ENCODE measurements at places on chromosomes 13 and 19.

- DNase-seq = no peak
These were observed 2.1 kb downstream of the ACTN4 start for GRCh38 chr19:38649305-38650171.

DNA sequence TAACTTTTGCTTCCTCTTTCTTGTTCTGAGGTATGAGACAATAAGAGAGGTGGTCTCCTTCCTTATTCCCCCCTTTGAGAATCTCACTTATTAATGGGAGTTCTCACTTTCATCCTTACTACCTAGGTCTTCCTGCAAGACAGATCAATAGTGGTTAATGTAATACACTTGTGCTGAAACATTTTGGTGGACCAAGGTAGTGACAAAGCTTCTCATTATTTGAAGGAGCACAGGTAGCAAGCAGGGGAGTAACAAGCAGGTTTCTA lies 17.9 kb downstream of the ZNF700 start:
- DNase-seq = no peak

- no peak for DNase-seq
These were observed 23.9 kb downstream of the PIBF1 start for GRCh38 chr13:72805676-72806346.

DNA sequence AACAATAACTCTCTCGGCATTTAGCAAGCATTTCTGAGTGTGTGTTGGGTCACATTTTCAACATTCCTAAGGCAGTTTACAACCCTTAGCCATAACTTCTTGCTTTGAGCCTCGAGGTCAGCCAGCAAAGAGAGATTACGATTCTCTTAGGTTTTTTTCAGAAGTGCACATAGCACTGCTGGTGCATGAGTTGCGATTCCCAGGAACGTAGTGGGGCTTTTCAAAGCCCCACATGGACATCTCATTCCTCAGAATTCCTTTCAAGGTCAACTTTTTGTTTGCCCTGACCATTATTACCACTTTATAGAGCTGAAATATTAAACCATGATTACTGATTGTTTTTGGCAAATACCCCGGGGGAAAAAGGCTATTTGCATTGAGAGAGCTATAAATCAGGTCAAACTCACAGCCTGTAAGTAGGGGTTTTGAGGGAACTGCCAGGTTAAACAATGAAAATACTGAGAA lies 705.3 kb downstream of the GPC5 start:
- no peak for DNase-seq

- DNase-seq = no peak
These were observed 99.0 kb downstream of the ARHGEF7 start for GRCh38 chr13:111213964-111214726.

DNA sequence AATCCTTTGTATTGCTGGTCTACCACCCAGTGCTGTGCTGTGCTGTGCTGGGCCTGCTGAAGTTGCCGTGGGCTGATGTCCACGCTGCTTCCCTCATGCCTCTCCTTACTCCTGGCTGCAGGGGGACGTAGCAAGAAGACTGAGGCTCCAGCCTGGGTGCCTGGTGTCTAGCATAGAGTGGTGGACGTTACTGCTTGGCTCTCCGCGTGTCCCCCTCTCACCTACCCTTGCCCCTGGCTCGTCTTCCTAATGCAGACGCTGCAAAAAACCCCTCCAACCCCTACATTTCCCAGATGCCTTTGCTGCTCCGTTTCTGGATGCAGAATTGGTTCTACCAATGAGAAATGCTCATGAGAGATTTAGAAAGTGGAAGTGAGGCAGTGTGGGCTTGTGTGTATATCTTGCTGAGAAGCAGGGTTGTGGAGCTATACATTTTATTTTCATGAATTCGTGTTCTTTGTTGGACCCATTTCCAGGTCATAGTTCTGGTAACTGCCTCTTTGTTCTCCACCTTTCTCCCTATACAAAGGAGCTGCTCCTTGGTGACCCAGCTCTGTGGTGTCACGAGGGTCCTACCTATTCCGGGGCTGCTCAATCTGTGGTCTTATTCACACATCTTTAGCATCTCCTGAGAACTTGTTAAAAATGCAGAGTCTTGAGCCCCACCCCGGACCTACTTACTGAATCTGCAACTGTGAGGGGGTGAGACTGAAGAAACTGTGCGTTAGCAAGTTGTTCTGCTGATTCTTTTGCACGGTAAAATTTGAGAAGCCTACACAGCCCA lies 7.9 kb upstream of the DENND1C start:
- DNase-seq = no peak

DNA sequence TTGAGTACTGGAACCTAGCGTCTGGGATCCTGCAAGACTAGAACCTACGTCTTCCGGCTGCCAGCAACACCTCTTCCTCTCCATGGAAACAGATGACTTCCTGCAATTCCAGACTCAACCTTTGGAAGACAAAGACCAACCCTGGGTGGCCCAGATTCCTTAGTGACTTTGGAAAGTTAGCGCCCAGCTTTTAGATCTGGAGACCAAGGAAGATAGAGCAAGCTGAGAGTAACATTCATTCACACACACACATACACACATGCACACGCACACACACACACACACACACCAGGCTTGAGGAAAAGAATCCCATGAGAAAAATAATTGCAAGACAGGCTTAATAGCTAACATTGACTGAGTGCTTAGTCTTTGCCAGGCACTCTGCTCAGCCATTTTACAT lies 788.9 kb downstream of the UQCRFS1 start:
- no peak for DNase-seq

GRCh38 chr13:32205431-32206096 lies 109.6 kb downstream of the ZAR1L start:
- no peak for DNase-seq

DNA sequence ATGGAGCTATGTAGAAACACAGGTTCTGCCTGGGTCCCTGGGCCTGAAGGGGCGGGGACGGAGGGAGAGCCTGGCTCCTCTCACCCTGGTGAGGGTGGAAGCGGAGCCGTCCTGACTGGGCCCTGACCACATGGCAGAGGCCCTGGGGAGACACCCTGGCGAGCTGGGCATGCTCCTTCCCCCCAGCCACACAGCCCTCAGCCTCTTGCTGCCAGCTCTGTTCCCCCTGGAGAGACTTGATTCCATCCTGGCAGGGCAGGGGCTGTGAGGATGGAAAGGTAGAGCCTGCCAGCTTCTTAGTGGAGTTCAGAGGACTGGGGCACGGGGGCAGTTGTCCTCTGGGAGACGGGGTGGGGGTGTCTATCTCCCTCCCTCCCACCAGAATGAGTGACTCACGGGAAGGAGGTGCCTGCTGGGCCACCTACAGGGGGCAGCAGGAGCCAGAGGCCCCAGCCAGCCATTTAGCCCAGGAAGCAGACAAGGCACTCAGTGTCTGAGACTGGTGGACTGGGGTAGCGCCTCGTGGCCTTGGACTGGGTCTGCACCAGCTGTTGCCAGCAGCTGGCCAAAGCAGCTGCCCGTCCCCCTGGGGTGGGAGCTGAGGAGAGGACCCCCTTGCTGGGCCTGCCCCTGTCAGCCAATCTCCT lies 22.8 kb upstream of the RNF17 start:
- no peak for DNase-seq

- peak; percentile 100 for DNase-seq
These were observed 770 bp downstream of the SERTAD3 start for GRCh38 chr19:40443131-40443999.

DNA sequence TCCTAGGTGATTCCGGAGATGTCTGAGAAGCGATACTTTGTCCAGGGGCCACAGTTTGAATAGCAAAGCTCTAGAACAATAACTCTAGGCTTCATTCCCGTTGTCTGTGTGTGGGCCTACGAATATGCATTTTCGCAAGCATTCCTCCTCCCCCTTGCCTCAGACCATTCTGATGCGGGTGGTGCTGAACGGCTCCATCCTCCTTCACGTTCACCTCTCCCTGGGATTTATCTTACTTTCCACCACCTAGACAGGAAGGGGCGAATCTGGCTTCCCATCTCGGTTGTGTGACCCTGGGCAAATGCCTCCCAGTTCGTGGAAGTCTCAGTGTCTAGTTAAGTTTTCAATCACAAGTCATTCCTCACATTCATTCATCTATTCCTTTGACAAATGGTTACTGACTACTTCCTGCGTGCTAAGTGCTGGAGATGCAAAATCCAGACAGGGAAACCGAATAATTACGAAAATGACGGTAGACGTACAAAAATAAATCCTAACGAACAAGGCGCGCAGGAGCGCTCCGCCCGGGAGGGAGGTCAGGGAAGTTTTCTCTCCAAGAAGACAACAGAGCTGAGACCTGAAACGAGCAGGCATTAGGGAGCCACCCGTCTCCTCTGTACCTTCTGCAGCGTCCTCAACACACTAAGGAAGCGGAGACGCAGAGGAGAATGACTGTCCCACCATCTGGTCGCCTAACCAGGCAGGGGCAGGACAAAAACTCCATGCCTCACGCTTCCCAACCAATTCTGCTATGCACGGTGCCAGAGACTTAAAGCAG lies 1.3 kb upstream of the CNOT3 start:
- no peak for DNase-seq

DNA sequence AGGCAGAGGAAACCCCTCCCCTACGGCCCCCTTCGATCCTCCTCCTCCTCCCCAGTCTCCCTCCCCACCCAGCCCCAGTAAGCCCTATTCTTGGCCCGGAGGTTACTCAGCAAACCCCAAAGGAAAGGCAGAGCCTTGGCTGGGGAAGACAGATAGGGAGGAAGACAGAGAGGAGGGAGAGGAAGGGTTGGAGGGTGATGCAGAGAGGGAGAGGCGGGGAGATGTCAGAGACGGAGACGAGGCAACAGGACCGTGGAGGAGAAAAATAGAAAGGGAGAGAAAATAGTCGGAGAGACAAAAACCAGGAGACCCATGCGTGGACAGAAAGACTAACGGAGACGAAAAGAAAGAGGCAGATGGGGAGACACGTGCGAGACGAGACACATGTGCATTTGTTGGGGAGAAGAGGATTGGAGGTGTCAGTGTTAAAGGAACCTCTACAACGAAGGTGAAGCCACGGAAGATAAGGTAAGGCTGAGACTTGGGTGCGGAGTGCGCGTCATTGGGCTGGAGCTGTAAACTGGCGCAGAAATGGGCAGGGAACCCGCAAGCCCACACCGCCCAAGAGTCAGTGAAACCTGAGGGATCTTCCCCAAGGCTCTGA lies 2.9 kb downstream of the TGFB1 start:
- DNase-seq = no peak

DNA sequence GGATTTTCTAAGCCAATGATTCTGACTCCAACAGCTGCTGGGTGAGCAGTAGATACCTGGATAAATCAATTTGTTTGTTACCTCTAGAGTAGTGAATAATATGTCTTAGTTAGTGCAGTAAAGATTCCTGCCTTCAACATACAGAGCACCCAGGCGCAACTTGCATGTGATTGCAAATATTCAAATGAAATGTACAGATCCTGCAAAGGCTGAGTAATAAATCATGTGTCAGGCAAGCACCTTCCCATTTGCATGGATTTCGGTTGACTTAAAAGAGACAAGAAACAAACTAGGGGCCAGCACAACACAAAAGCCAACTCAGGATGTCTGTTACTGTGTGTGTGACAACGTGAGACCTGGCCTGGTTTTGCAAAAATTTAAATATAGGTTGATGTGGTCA lies 79.7 kb downstream of the TNFSF11 start:
- DNase-seq = no peak

- DNase-seq = peak; percentile 76
These were observed 21.5 kb downstream of the COLGALT1 start for GRCh38 chr19:17576758-17577456.

GRCh38 chr19:46052896-46053295 lies 12.1 kb upstream of the IGFL4 start:
- DNase-seq = no peak

DNA sequence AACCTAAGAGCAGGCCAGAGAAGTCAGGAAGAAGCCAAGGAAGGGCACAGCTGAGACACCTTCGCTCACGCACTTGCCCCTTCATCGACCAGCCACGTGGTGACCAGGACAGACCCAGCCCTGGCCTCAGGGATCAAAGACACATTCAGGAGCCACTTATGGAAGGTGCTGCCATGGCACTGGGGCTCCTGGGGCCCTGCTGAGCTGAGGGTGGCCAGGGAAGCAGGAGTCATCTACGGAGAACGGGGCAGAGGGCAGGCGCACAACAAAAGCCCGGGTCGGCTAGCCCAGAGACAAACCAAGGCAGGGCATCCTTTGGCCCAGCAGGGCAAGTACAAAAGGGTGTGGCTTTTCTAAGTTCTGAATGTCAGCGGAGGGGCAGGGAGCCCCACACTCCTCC lies 2.3 kb downstream of the PLPP2 start:
- no peak for DNase-seq

- no peak for DNase-seq
These were observed 16.1 kb upstream of the SPART start for GRCh38 chr13:36362251-36362650.

All from right forelimb (tissue), 1 donor.